ENCODE measurements at places on chromosomes 11 and 22. TPM values are rescaled to one million over a fixed set of nuclear protein-coding genes. Genes with fewer than 3 reads are reported as not detected.

- no peak for DNase-seq
Observed at GRCh38 chr11:22752908-22753310, 76.7 kb downstream of the SVIP start.

The ANO3 gene
- 0.73 TPM for total RNA-seq

DNA sequence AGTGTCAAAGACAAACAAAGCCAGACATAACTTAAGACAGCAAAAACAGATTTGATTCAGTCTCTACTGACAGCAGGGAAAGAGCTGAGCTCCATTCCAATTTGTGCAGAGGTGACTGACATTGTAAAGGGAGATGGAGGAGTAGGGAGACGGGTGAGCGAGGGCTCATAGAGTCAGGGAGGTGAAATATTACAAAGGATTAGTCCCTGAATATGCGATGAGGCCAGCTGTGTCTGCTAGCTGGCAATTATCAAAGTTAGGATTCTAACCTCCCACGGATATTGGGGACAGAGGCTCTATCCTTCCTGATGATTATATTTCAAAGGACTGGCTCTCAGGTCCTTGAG lies 8.3 kb downstream of the PLAAT2 start:
- no peak for DNase-seq

GRCh38 chr11:78954696-78955095 lies 380.0 kb upstream of the NARS2 start:
- DNase-seq: no peak

DNA sequence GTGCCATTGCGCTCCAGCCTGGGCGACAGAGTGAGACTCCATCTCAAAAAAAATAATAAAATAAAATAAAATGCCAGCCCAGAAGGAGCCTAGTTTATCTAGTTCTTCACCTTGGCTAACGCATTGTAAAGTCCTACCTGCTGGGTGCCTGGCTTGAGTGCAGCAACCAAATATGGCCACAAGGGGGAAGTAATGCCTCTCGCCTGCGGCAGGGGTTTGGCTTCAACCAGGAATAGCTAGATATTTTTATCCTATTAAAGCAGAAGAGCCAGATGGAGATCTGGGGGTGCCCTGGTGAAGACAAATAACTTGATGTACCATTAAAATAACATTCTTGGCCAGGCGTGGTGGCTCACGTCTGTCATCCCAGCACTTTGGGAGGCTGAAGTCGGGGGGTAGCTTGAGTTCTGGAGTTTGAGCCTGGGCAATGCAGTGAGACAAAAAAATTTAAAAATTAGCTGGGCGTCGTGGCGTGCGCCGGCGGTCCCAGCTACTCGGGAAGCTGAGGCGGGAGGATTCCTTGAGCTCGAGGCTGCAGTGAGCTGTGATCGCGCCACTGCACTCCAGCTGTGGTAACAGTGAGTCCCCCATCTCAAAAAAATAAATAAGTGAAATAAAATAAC lies 20.6 kb upstream of the PLEKHB1 start:
- DNase-seq: peak; percentile 69

The BACE1 gene
- 14.6 TPM for total RNA-seq

DNA sequence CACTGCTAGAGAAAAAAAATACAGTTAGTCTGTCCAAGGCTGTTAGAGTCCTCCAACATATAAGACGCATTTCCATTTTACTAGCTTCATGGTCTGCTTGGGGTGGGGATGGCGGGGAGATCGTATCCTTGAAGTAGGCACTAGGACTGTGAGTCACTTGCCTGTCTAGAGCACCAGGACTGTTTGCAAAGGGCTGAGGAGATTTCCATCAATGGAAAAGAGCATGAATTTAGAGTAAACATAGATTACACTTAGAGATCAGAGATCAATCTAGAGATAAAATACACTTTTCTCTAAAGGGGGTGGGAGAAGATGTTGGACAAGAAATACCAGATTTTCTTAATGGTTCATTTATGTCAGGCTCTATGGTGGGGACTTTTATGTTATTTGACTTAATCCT lies 1.7 kb upstream of the MS4A7 start:
- no peak for DNase-seq

Measured in left cardiac atrium (tissue), 4 donors.